Epithelial cell of umbilical artery (primary cell): ENCODE measurements at places on chromosomes 11 and 22. TPM values are rescaled to one million over a fixed set of nuclear protein-coding genes. Genes with fewer than 3 reads are reported as not detected.

APOL4 gene
- not detected in 2 replicates for total RNA-seq

OPCML gene
- total RNA-seq: not detected in 2 replicates

SLCO2B1 gene
- 0.30 TPM in 1 of 2 replicates, not detected in the other for total RNA-seq

CXCR5 gene
- not detected in 2 replicates for total RNA-seq

PTPN5 gene
- not detected in 2 replicates for total RNA-seq

CALCA gene
- total RNA-seq: not detected in 2 replicates

CCDC179 gene
- not detected in 2 replicates for total RNA-seq

SPTBN2 gene
- 26.3 and 38.3 TPM in 2 replicates for total RNA-seq
